Left lung (tissue), 14 donors: ENCODE measurements at places on chromosomes 1 and 21. TPM values are rescaled to one million over a fixed set of nuclear protein-coding genes. Genes with fewer than 3 reads are reported as not detected.

Gene DAP3
- 102 TPM for total RNA-seq

Gene HCN3
- 2.4 TPM for total RNA-seq

GRCh38 chr1:208047476-208047934 is 136.6 kb upstream of the CD34 start:
- H3K27me3 ChIP-seq = no peaks in the 10 kb centered on the region
- H3K27ac ChIP-seq = peak overlapping the region; percentile 71
- H3K36me3 ChIP-seq = no peaks in the 10 kb centered on the region
- peaks cover 5% of the 10 kb centered on the region for H3K4me1 ChIP-seq
- DNase-seq = peak; percentile 67
- no peak overlapping the region for H3K4me3 ChIP-seq

DNA sequence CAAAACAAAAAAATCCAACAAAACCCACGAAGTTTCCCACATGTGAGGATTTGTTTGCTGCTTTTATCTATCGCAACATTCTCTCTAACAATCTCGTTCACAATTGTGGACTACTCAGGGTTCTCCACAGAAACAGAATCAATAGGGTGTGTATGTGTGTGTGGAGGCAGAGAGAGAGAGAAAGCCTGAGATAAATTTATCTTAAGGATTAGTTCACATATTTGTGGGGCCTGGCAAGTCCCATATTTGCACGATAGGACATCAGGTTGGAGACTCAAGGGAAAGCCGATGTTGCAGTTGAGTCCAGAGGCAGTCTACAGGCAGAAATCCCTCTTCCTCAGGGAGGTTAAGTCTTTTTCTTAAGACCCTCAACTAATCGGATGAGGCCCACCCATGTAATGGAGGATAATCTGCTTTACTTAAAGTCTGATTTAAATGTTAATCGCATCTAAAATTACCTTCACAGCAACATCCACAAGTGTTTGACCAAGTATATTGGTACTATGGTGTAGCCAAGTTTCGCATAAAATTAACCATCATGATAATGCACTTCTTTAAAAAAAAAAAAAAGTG is 31.7 kb downstream of the ADAMTS1 start:
- no peak for DNase-seq
- H3K27ac ChIP-seq = no peak overlapping the region
- H3K4me1 ChIP-seq = no peaks in the 10 kb centered on the region
- no peak overlapping the region for H3K4me3 ChIP-seq
- no peaks in the 10 kb centered on the region for H3K27me3 ChIP-seq

DNA sequence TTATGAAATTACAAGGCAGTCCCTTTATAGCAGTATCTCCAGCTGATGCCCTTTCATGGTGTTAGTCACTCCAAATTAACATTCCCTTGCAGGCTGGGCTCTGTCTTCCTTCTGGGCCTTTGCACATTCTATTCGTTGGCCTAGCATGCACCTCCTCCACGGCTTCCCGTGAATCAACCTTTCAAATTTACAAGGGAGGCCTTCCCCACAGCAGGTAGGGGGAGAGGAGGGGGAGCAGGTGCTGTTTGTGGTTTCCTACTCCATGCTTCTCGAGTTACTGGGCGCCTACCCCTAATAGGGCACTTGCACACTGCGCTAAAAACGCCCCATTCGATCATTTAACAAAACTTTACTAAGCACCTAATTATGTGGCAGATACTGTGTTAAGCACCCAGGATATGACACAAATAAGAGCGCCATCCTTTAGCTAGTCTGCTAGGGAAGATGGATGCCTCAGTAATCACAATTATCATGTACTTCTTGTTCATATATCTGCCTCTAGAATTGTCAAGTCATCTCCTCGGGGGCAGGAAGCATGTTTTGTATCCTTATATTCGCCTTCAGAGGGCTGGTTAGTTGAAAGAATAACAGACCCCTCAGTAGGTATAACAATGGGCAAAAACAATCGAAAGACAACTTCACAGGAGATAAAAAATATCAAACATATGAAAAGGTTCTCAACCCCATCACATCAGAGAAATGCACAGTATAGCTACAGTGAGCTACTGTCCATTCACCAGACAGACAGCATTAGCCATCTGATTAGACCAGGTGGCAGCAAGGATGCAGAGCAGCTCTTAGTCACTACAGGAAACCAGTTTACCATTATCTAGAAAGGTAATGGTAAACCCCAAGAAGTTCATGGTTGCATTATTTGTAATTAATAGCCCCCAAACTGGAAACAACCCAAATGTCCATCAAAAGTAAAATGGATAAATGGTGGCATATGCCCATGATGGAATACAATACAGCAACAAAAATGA is 1.7 kb upstream of the ADAR start:
- H3K4me1 ChIP-seq = peaks cover 43% of the 10 kb centered on the region
- no peaks in the 10 kb centered on the region for H3K36me3 ChIP-seq
- no peak for DNase-seq
- no peaks in the 10 kb centered on the region for H3K27me3 ChIP-seq
- H3K27ac ChIP-seq = peak overlapping the region; percentile 97

DNA sequence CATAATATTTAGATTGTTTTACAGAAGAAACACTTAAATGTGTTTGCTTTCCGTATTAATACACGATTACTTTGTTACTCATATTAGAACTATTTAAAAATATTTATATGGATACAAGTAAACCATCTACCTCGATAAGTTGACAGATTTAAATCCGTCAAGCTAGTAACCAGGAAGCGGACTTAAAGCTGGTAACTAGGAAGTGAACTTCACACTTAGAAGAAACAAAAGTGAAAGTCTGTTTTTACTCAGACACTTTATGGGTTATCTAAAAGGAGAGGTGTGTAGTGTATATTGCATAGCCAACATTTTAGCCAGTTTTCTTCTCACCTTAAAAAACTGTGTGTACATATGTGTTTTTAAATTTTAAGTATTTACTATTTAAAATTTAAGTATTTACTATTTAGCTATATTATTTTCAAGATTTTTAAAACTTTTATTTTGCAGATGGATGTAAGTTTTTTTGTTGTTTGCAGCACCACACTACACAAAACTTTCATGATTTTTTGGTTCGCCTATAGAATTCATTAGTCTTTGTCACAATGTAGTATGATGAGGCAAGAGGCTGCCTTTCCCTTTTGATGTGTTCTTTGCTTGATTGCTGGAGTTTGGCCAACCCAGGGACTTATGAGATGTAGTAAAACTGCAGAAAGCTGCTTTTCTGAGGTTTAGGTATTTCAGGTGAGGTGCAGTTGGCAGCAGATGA is 2.7 kb downstream of the USP25 start:
- peak overlapping the region; percentile 86 for H3K4me3 ChIP-seq
- DNase-seq = no peak
- H3K36me3 ChIP-seq = no peaks in the 10 kb centered on the region
- H3K4me1 ChIP-seq = no peaks in the 10 kb centered on the region
- H3K27me3 ChIP-seq = no peaks in the 10 kb centered on the region

- peak overlapping the region; percentile 64 for H3K27ac ChIP-seq
- DNase-seq = peak; percentile 86
- no peaks in the 10 kb centered on the region for H3K36me3 ChIP-seq
- H3K27me3 ChIP-seq = no peaks in the 10 kb centered on the region
Measured at GRCh38 chr1:184622136-184622823, 132.4 kb downstream of the EDEM3 start.

DNA sequence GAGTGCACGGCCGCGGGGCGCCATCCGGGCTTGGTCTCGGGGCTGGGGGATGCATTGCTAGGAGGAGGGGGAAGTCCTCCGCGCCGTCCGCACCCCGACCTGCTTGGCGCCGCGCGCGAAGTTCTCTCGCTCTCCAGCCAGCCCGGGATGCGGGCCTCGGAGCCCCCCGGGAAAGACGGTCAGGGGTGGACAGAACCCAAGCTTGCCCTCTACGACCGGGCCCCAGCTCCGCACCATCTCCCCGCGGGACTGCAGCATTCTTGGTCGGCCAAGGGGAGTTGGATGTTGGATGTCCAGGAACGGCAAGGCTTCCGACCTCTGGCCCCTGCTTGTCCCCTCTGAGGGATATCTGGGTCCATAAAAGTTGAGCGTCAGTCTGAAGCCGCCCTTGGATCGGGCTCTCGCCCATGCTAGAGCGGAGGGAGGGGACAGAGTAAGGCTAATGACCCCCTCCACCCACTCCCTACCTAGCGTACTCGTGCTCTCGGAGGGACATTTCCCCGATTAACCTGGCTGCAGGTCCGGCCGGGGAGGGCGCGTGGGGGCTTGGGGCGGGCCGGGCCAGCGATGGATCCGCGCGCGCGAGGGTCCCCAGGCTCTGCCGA is 522 bp downstream of the DISP3 start:
- peaks cover 31% of the 10 kb centered on the region for H3K27me3 ChIP-seq
- no peak for DNase-seq
- H3K4me1 ChIP-seq = no peaks in the 10 kb centered on the region
- peak overlapping the region; percentile 49 for H3K4me3 ChIP-seq

GRCh38 chr1:109253803-109254620 is 4.7 kb downstream of the CELSR2 start:
- DNase-seq = no peak
- H3K4me1 ChIP-seq = peaks cover 25% of the 10 kb centered on the region
- H3K36me3 ChIP-seq = no peaks in the 10 kb centered on the region
- H3K27ac ChIP-seq = peak overlapping the region; percentile 57

DNA sequence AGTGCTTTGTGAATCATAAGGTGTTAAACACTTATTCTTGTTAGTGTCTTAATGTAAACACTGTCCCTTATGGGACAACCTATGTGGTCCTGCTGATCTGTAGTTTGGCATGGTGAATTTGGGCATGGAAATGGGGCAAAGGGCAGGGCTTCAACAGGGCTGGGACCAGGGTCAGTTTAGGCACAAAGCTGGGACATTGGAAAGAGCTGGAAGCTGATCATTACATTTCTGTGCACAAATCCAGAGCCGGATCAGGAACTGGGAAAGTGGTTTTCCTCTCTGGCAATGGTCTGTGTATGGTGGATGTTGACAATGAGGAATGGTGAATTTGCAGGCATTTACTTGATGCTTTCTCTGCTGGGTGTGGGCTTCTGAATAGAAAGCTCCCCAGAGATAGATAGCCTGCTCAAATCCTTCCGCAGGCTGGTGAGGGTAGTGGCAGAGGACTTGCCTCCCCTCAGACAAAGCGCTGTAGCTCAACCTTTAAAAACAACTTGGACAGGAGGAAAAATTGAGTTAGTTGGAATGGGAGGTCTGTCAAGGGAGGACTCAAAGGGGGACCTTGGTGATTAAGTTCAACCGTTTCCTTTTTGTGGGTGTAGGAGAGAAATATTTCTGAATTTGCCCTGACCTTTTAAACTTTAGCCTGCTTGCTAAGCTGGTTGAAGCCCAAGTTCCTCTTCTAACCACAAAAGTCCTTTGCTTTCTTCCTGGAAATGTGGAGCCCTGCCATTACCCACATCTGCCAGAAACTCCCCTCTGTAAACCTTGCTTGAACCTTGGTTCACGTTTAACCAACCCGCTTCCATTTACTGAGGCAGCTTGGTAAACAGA is 35.3 kb downstream of the HLX start:
- H3K27me3 ChIP-seq = no peaks in the 10 kb centered on the region
- no peak for DNase-seq
- H3K27ac ChIP-seq = no peak overlapping the region
- no peaks in the 10 kb centered on the region for H3K36me3 ChIP-seq

GRCh38 chr1:81407000-81407821 is 393.5 kb upstream of the ADGRL2 start:
- no peaks in the 10 kb centered on the region for H3K36me3 ChIP-seq
- no peak overlapping the region for H3K4me3 ChIP-seq
- no peak overlapping the region for H3K27ac ChIP-seq

- DNase-seq = no peak
- no peak overlapping the region for H3K4me3 ChIP-seq
- no peaks in the 10 kb centered on the region for H3K27me3 ChIP-seq
- H3K36me3 ChIP-seq = no peaks in the 10 kb centered on the region
- H3K4me1 ChIP-seq = no peaks in the 10 kb centered on the region
Measured at GRCh38 chr1:218069180-218069579, 215.9 kb upstream of the RRP15 start.

- H3K36me3 ChIP-seq = no peaks in the 10 kb centered on the region
- H3K4me3 ChIP-seq = no peak overlapping the region
- H3K27ac ChIP-seq = no peak overlapping the region
- DNase-seq = no peak
- H3K4me1 ChIP-seq = no peaks in the 10 kb centered on the region
Measured at GRCh38 chr1:224594851-224595250, 21.3 kb upstream of the CNIH3 start.

DNA sequence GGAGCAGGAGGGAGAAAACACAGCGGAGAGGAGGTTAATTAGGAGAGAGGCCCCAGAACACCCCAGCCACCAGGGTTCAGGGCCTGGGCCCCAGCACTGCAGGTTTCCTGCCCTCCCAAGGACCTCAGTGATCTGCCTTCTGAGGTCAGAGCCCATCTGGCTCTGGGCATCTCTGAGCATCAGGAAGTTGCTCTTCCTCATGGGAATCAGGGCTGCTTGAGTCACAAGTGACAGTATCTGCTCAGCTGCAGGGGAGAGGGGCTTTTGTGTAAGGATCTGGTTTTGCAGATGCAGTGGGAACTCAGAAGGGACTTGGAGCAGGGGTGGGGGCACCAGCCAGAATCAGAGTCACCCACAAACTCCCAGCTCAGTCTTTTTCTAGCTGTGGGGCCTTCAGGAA is 472.1 kb downstream of the PTPRU start:
- no peak for DNase-seq
- H3K27ac ChIP-seq = no peak overlapping the region
- H3K4me3 ChIP-seq = no peak overlapping the region
- H3K27me3 ChIP-seq = no peaks in the 10 kb centered on the region

DNA sequence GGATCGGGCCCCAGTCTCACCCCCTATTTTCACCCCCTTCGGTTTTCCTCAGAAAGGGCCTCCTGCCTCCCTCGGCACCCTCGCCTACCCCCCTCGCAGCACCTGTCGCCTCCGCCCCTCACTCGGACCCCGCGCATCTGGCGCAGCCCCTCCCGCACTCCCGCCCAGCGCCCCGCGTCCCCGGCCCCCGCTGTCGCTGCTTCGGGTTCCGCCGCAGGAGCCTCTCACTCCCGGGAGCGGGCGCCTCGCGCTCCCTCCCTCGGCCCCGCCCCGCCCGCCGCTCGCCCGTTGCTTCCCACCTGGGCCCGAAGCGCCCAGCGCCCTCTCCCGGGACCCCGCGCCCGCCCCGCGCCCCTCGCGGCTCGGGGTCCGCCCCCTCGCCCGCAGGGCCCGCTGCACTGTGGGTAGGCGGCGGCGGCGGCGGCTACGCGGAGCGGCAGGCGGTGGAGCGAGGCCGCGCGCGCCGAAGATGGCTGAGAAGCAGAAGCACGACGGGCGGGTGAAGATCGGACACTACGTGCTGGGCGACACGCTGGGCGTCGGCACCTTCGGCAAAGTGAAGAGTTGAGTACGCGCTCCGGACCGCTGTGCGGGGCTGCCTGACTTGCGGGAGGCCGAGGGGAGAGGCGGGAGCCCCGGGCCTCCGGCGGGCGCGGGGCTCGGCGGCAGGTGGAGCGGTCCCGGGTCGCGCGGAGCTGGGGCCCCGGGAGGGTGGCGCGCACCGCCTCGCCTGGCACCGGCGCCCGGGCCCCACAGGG is at the start of gene PRKAA2:
Gene PRKAA2, plus strand, starts transcription at position 396 of the 758 bp plus-strand sequence. Its CDS starts 74 bp downstream, at position 470.
- H3K4me3 ChIP-seq = peak within 1 kb of the TSS; percentile 40
- H3K27ac ChIP-seq = no peak within 1 kb of the TSS
- peaks cover 66% of the 10 kb centered on the region for H3K27me3 ChIP-seq
- no peaks in the 10 kb centered on the region for H3K4me1 ChIP-seq
- no peaks in the 10 kb centered on the region for H3K36me3 ChIP-seq
